ENCODE measurements at places on chromosomes 2 and 18.
A peak's percentile ranks its signal among the peaks of the same experiment; 100 is the strongest.

DNA sequence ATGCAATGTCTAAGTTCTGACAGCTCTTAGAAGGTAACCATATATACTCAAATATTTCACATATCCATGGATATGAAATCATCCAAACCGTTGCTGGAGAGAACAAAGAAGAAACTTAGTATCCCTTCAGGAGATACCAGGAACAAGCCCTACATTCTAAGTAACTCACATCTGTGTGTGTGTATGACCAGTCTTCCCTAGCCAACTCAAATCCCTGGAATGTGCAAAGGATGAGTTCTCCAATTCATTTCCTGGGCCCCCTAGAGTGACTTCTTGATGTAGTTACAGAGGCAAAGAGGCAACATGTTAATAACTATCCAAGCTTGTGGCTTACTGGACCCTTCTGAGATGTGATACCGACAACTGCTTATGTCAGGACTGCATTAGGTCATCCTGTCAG lies 20.1 kb downstream of the TPGS2 start:
- no peak for DNase-seq

GRCh38 chr2:28894470-28895188 lies at the start of gene WDR43:
Gene WDR43, plus strand, starts transcription at chr2:28894667. Its CDS starts 32 bp downstream, at chr2:28894699.
- DNase-seq: peak; percentile 96

GRCh38 chr2:29561628-29562027 lies 359.8 kb downstream of the ALK start:
- no peak for DNase-seq

DNA sequence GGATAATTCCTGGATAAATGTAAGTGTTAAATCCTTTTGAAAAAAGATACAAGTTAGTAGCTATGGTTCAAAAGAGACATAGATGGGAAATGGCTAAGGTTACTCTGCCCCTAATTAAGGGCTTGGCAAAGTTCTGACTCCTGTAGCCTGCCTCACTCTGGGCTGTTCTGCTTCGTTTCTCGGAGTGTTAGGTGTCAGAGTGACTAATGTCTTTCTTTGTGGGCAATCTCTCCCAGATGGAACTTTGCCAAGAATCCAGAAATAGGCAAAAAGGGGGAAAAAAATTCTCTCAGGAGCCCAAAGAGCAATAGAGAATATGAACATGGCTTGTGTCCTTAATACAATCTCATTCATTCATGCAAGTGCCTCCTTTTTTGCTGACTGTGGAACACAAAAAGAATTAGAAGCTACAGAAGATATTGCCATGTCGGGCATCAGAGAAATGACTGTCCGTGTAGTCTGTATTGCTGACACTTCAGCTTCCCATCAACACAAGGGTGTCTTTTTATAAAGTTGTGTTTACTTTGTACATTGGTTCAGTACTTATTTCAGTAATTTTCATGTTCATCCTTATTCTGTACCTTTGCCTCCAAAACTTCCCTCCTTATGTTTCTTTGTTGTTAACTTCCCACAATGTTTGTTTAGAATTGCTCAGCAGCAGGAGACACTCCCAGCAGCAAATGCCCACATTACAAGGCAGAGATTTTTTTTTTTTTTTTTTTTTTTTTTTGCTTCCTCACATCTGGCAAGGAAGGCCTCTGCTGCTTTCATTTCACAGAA lies 134.0 kb downstream of the FTCDNL1 start:
- no peak for DNase-seq

GRCh38 chr2:242051463-242051862 lies 181.9 kb downstream of the RTP5 start:
- no peak for DNase-seq

GRCh38 chr2:27887830-27888229 lies 2.4 kb downstream of the RBKS start:
- DNase-seq: no peak
